ENCODE measurements at places on chromosomes 6 and 20.

GRCh38 chr6:123747515-123747914 is 56.1 kb upstream of the NKAIN2 start:
- DNase-seq: no peak

DNA sequence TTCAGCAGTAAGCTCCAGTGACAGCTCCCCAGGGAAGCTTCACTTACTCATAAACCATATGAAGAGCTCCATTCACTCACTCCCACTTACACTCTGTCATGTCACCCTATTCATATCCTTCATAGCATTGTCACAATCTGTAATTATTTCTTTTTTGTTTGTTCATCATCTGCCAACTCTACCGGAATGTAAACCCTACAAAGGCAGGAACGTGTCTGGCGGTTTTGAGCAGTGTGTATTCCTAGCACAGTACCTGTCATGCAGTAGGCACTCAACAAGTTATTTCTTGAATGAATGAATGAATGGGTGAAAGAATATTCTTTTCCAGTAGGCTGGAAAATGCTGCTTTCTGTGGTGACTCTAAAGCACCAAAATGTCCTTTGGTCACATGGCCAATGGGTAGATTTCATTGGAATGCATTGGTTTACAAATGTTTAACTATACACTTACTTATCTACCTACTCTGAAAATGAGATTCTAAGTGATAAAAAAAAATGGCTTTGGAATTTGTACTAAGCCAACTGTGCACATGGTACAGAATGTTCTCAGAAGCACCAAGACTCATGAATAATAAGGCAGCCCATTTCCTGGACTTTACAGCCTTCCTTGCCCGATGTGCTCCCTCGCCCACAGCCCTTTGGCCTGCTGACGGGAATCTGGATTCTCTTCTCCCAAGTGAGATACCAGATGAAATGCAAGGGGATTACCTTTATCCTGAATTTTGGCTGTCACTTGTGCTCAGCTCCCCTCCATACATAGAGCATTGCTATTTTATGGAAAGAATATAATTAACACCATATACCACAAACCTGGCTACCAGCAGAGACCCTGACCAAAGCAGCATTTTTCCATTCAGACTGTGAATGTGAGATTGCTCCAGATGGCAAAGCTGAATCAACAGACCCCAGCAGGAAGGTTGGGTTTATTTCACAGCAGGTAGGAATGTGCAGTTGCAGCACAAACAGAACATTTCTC is 273.3 kb downstream of the ALDH8A1 start:
- no peak for DNase-seq

- DNase-seq: no peak
Observed at GRCh38 chr20:17621229-17621968, 51.5 kb downstream of the DSTN start.

DNA sequence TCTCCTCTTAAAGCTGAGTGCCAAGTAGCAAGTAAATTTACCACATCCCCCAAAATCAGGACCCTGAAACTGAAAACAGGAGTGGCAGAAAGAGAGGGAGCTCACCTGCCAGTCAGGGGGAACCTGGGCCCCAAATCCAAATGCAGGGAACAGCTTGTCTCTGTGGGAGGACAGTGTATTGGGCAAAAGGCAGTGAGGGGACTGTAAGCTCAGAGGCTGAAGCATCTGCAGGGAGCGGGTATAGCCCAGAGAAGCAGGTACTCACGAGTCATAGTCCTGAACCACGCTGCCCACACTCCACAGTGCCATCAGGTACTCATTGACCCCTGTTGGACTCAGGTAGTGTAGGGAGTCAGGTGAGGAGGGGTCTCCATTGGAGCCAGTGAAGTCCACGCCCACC is 15.0 kb downstream of the SPAG4 start:
- no peak for DNase-seq

DNA sequence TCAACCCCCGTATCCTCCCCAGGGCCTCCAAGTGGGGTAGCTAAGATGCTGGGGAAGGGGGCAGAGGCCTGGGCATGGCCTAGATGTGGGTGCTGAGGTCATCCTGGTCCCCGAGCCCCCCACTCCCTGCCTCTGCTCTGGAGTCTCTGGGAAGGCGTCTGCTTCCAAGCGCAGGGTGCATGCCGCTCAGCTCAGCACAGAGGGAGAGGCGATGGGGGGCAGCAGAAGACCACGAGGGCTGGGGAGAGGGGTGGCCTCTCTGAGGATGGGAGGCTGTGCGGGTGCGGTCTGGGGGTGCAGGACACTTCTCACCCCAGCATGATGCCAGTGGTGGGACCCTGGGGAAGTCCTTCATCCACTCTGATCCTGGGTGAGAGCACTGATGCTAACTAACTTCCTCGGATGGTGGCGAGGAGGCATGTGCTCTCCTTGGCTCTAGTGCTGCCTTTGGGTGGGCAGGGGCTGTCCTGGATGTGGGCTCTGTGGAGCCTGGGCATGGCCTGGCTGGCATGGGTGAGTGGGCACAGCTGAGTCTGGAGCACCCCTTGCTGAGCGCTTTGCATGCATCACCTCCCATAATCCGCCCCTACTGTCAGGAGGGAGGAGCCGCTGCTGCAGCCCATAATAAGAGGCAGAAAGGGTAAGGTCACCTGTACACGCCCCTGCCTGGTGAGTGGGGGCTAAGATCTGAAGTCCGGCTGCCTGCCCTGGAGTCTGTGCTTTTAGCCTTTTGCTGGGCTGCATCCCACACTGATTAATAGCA is 34.7 kb downstream of the EFCAB8 start:
- DNase-seq: no peak

GRCh38 chr6:30883685-30884520 is at the start of gene DDR1:
Gene DDR1, plus strand, starts transcription at chr6:30884519. Its CDS starts 4,211 bp downstream, at chr6:30888730.
- DNase-seq: peak; percentile 70

GRCh38 chr6:38375341-38375740 is 264.4 kb downstream of the BTBD9 start:
- no peak for DNase-seq

- no peak for DNase-seq
Observed at GRCh38 chr6:128870746-128871145, 12.2 kb upstream of the LAMA2 start.

Data from fibroblast of skin of back (primary cell).